ENCODE measurements at places on chromosomes 1 and 21.

- no peak for DNase-seq
These were observed 38.3 kb upstream of the GJA5 start for GRCh38 chr1:147798731-147799130.

- no peak for DNase-seq
These were observed 27.5 kb upstream of the GPR88 start for GRCh38 chr1:100510451-100510850.

DNA sequence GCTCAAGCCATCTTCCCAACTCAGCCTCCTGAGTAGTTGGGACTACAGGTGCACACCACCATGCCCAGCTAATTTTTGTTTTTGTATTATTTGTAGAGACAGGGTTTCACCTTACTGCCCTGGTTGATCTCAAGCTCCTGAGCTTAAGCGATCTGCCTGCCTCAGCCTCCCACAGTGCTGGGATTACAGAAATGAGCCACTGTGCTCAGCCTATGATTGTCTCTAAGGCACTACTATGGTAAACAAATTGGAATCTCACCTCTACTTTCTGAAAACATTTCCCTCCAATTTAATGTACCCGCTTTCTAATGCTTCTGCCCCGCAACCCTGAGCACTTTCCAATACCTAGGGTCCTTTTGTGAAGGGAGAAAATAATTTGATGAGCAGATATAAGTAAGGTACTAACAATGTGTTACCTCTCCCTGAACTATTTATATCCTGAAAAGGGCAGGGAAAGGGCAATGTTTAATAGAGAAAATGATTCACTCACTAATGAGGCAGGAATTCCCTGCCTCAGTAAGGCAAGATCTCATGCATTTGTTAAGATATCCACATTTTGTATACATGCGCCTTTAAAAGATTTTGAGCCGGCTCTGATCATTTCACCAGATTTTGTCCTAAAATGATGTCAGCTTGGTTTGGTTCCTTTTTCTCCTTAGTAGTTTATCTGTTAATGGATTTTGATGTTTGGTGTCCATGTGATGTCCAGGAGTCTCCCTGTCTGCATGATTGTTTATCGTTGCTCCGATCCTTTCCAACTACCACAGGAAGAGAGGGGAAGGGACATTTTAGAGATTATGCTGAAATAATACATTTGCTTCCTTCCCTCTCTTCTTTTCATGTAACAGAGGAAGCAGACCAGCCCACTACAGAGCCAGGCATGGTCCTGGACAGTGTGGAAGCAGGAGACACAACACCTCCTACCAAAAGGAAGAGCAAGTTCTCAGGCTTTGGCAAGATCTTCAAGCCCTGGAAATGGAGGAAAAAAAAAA, 47.3 kb upstream of the RCC1 start:
- DNase-seq: no peak

GRCh38 chr21:23008601-23009202, 2010.5 kb downstream of the NCAM2 start:
- DNase-seq: no peak

DNA sequence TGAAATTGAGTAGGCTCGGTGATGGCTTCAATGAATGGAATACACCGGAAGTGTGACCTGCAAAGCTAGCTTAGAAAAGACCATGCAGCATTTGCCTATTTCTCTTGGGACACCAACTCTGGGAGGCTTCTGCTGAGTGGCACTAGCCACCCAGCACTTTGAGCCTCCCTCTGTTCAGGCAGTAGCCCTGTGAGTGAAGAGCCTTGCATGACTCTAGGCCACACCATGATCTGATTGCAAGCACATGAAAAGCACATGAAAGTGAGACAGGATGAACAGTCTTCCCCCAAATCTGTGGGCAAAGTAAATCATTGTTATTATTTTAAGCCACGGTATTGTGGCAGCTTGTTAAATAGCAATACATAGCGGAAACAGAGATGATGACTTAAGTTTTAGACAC, 2.8 kb downstream of the CD48 start:
- no peak for DNase-seq

GRCh38 chr1:226312065-226312464, 3.1 kb upstream of the LIN9 start:
- no peak for DNase-seq

GRCh38 chr1:203797948-203798655, 2.7 kb downstream of the ZBED6 start:
- no peak for DNase-seq

DNA sequence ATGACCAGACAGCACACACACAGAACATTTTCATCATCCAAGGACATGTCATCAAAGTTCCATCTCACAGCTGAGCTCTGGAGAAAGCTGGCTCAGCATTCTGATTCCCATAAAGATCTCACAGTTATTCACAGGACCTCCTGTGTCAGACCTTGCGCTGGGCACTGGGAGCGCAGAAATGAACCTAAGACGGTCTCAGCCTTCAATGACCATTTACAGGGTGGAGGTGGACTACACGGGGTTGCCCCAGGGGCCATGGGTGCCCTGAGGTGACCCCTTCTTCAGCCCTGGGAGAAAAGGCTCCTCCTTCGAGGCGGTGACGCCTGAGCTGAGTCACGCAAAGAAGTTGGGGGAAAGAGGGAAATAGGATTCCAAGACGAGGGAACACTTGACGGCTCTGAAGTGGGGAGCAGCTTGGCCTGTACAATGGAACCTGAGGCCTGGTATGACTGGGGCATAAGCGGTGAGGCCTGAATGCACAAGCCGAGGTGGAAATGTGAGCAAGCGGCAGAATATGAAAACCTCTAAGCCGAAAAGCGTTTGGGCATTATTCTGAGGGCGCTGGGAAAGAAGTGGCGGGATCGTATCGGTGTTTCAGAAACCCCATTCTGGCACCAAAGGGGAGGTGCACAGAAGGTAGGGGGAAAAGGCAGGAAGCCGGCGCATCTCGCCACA, 797 bp downstream of the CC2D1B start:
- DNase-seq: no peak

- no peak for DNase-seq
These were observed 38.1 kb downstream of the RCSD1 start for GRCh38 chr1:167668108-167668507.

DNA sequence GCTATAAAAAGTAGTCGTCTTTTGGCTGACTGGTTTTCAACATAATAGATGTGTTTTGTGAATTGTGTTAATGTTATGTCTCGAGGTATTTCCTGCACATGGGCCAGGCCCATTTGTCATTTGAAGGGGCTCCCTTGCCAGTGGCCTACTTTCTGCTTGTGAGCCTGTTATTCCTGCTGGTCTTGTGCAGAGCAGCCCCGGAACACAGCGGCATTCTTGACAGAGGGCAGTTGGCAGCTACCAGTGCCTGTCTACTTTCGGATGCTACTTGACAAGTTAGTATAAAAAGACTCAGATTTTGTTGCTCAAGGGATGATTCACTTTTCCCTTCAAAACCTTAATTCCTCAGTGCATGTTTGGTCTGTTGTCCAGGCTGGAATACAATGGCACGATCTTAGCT, 28.5 kb downstream of the PGM1 start:
- no peak for DNase-seq

- no peak for DNase-seq
These were observed 113.5 kb downstream of the OMA1 start for GRCh38 chr1:58432851-58433668.

GRCh38 chr21:36170823-36171222, 14.2 kb downstream of the DOP1B start:
- DNase-seq: no peak

DNA sequence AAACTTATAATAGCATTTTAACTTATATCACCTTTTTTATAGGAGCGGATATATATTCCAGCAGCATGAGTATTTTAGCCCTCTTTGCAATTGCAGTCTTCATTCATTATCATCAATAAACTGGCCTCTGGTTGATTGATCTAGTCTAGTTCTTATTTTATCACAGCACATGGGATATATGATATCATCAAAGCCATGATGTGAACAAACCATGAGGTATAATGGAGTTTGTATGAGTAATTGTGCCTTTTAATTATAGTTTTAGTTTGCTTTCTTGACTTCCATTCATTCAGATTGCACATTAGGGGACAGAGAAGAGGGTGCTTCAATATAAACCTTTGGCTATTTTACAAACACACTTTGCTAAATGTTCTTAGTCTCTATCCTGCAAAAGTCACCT, 3.5 kb upstream of the UBR4 start:
- DNase-seq: no peak

GRCh38 chr1:112460615-112461014, 48.1 kb upstream of the WNT2B start:
- no peak for DNase-seq

- DNase-seq: no peak
These were observed 160.0 kb downstream of the PRDM2 start for GRCh38 chr1:13860031-13860430.

DNA sequence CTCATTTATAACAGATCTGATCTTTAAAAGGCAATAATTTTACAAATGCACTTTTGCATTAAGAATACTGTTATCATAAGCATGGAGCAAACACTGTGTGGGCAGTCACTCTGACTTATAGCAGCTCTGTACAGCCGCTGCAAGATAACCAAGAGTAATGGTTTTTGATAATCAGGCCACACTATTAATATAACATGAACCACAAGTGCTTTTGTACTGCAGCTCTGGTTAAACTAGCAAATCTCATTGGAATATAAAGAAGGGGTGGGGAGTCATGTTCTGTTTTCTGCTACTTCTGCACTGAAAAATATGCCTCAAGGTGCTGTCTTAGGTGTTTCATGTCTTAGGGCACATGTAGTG, 357.4 kb downstream of the LMO4 start:
- DNase-seq: no peak

- DNase-seq: no peak
These were observed 9.4 kb downstream of the PLEKHA6 start for GRCh38 chr1:204350312-204350711.

- DNase-seq: no peak
These were observed 2.9 kb downstream of the ABCA4 start for GRCh38 chr1:94118013-94118412.

DNA sequence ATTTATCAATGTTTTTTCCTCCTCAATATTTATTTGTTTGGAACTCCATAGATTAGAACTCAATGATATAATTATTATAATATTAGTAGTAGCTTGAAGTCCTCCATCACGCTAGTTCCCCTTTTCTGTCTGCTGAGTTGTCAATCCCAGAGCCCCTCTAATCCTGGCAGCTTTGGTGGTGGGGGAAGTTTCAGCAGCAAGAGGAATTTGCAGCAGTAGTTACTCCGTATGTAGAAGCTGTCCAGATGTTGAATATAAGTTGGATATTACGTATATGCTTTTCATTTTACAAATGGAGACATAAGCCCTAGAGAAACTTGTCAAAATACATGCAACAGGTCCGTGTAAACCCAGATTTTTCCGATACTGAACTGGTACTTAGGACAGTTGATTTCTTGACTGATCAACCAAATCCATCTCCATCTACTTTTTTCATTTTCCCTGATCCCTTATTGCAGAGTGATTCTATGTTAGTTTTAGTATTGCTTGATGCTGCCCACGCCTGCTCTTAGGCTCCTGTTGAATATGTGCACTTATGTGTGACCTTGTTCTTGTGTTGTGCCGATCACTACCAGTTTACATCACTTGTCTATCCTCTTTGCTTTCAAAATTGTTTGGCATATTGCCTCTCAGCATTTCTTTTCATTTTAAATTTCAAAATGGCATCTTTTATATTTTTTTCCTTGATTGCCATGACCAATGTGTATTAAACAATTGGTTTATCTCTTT, 28.1 kb downstream of the SMAP2 start:
- no peak for DNase-seq

- no peak for DNase-seq
These were observed 149.0 kb downstream of the IGSF21 start for GRCh38 chr1:18256282-18257235.

- DNase-seq: no peak
These were observed 36.0 kb downstream of the CNIH4 start for GRCh38 chr1:224392411-224393249.

- no peak for DNase-seq
These were observed 39.0 kb downstream of the SLC44A3 start for GRCh38 chr1:94859174-94859573.

GRCh38 chr1:44347280-44347679, 7.8 kb downstream of the ERI3 start:
- no peak for DNase-seq

GRCh38 chr1:116942344-116942743, 32.6 kb downstream of the PTGFRN start:
- no peak for DNase-seq

GRCh38 chr1:226989085-226989920, 49.2 kb downstream of the COQ8A start:
- DNase-seq: no peak

DNA sequence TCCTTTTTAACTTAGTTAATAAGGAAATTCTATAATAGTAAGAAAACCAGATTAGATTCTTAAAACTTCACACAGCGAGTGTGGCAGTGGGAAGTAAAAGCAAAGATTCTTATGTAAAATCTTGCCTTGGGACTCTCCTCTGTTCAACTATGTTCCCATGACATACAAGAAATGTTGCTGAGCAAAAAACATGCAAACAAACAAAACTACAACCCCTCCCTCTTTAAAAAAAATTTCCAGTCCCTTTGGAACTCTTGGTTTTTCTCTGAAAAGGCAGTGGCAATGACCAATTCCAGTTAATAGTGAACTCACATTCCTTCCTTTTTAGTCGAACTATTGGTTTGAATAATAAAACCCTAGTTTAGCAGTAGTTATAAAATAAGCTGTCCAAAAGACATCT, 453.1 kb upstream of the ZRANB2 start:
- DNase-seq: no peak

DNA sequence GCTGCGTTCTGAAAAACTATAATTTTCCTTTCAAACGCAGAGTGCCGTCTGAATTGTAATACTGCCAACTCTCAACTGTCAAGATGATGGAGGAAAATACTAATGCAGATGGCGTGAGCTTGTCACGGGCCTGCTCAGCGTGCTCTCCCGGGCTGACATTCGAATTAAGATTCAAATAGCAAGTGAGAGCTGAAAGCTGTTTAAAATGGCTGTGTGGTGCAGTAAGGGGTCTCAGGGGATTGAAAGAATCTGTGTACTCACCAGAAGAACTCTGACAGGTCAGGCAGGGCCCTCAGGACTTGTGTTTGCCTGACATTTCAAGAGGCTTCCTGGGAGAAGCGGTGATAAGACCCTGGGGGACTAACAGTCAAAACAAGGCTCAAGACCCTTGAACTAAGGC, 33.1 kb downstream of the ZMYND12 start:
- no peak for DNase-seq

GRCh38 chr1:89942825-89943658, 51.9 kb upstream of the ZNF326 start:
- DNase-seq: no peak

DNA sequence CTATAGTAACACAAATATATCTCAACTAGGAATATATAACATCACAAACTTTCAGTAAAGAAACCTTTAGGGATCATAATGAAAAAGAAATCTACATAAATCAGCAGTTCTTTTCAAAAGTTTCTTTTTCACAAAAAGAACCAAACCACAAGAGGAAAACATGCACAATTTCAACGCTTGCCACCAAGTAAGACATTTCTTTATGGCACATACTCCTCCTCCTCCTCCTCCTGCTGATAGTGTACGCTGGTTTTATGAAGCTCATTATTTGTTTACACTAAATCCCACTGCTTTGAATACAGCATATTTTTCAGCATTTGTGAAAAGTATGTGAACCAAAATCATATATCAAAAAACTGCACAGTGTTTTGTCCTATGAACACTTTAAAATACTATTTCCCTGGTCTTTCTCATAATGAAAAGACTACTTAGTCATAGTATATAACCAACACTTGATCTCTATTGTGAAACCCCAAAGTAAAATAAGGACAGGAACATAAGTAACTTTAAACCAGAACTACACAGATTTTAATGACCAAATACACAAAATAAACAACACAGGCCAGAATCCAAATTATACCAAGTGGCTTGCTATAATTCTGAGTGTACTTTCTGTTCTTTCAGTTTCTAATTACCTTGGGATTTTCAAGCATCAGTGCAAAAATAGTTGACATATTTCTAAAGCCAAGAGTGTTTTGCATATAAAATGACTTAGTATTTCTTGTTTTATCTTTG, 184.2 kb downstream of the EIF4G3 start:
- no peak for DNase-seq

Measured in T-helper 17 cell (primary cell).